ENCODE measurements at places on chromosomes 7 and 10. TPM values are rescaled to one million over a fixed set of nuclear protein-coding genes. Genes with fewer than 3 reads are reported as not detected.

Gene SRRM3
- total RNA-seq = 0.71 TPM

Gene ECHDC3
- 1.2 TPM for total RNA-seq

GRCh38 chr10:31926765-31927564 is 1.7 kb downstream of the ARHGAP12 start:
- DNase-seq = no peak

Gene COL26A1
- 128 TPM for total RNA-seq

DNA sequence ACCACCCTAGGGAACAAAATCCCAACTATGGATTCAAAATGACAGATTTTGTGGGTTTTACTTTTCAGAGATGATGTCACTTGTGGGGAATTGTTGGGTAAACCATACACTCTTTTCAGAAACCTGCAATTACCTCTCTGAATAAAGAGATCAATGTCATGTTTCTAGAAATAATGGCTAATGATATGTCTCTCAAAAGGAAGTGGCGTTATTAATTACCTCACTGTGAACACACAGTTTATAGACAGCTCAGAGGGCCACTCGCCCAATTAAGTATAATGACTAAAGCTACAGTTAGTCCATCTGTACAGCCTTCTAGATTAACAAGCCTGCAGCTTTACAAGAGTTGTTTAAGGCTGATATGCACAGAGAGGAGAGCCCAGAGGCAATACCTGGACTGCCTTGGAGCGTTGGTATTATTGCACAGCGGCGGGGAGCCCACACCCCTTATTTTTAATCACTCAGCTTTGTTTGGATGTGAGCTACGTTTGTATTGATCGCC is 79.5 kb downstream of the RAB11FIP2 start:
- no peak for DNase-seq

- DNase-seq = no peak
These were observed 2.9 kb downstream of the FZD8 start for GRCh38 chr10:35639021-35639727.

DNA sequence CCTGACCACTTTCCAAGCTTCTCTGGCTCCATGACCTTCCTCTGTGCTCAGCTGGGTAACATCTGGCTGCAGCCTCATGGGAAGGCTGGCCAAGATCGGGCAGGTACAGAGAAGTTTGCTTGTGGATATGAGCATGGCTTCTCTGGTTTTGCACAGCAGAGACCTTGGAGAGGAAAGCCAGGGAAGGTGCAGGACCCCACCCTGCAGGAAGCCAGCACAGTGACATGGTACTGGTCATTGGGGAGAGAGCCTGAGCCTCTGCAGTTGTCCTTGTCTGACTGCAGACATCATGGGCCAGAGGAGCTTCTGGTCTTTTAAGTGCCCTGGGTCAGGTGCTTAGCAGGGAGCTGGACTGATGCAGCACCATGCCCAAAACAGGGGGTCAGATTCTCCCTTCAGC is 70.6 kb upstream of the LEP start:
- no peak for DNase-seq

- DNase-seq = no peak
These were observed 230.7 kb downstream of the VTI1A start for GRCh38 chr10:112677689-112678088.

- no peak for DNase-seq
These were observed 71.9 kb upstream of the DUSP5 start for GRCh38 chr10:110425684-110426293.

DNA sequence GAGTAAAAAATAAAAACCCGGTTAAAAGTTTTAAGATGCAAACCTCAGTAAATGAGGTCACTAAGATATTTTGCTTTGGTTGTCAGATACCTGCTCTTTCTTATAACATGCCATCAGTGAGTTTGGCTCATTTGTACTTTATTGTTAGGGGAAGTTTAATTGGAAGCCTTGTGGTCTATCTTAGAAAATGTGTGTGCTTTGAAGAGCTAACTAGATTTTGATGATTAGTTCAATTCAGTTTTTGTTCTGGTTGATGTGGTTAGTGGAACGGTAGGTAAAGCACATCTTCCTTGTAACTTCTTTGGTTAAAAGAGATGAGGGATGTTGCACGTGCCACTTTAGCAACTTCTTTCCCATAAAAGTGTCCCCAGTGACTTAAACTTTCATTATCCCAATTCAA is 353.4 kb upstream of the GALNT17 start:
- DNase-seq = no peak

DNA sequence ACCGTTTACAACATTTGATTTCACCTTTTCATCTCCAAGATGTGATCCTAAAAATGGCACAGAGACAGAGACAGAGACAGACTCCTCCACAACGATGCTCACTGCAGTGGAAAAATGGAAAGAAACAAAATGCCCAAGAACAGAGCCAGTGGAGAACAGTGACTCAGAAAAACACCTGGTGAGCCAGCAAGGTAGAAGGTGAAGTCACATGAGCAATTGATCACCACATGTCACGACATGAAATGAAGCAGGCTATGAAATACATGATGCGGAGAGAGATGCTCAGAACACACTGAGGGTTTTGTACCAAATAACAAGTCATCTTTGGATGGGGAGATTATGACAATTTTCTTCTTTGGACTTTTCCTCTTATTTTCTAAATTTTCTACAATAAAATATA is 3.5 kb downstream of the MSMB start:
- DNase-seq = no peak

DNA sequence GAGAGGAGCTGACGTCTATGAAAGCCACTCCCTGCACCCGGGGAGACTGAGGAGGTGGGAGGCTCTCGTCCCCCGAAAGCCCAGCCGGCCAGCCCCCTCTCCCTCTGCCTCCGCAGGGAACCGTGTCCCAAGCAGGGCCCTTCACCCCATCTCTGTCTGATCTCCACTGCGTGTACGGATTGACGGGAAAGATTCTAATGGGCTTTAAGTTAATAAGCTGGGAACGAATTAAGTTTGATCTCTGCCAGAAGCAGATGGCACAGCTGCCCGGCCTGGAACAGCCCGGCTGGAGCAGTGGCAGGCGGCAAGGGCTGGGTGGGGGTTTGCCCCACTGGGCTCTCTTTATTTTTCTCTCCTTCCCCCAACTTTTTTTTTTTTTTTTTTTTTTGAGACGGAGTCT is 6.1 kb upstream of the SLC29A4 start:
- no peak for DNase-seq

Gene PSD
- total RNA-seq = 0.99 TPM

DNA sequence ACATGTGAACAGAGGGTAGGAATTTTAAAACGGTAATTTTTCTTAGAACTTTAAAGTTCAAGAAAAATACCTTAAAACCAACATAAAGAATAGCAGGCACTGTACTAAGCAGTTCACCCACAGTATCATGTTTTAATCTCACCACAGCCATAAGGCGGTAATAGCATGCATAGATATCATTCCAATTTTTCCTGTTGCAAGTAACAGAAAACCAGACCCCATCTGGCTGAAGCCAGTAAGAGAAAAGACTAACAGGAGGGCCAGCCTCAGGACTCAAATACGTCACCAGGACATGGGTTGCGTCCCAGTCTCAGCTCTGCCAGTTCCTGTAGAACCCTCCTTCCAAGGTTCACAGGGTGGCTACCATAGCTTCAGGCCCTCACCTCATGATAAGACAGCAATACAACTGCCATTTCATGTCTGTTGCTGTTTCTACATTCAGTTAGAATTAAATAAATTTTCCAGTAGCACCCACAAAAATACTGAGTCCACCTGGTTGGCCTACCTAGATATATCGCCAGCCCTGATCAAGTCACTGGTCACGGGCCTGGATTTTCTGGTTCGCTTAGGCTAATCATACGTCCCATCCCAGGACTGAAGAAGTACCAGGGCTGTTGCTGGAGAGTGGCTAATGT is 2.0 kb upstream of the RNF32 start:
- DNase-seq = no peak

- no peak for DNase-seq
These were observed 103.6 kb downstream of the AHR start for GRCh38 chr7:17401791-17402627.

GRCh38 chr10:103939522-103939921 is 21.5 kb upstream of the STN1 start:
- no peak for DNase-seq

GRCh38 chr10:78981257-78981969 is 87.4 kb upstream of the ZMIZ1 start:
- no peak for DNase-seq

- DNase-seq = no peak
These were observed 113.4 kb downstream of the BTRC start for GRCh38 chr10:101467286-101467770.

- DNase-seq = no peak
These were observed 82.8 kb upstream of the DIP2C start for GRCh38 chr10:772227-772637.

DNA sequence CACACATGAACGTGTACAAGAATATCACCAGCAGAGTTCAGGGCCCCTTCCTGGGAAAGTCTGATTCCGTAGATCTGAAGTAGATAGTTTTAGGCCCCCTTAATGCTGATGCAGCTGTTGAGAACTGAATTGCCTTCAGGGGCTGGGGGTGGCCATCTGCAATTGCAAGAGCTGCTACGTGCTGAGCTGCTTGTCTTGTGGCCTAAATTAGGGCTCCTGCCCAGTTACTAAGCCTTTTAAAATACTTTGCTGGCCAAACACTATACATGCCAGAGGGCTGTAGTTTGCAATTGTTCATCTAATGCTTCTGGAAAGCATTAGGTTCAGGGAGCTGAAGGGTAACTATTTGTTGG is 71.7 kb downstream of the TMEM178B start:
- no peak for DNase-seq

DNA sequence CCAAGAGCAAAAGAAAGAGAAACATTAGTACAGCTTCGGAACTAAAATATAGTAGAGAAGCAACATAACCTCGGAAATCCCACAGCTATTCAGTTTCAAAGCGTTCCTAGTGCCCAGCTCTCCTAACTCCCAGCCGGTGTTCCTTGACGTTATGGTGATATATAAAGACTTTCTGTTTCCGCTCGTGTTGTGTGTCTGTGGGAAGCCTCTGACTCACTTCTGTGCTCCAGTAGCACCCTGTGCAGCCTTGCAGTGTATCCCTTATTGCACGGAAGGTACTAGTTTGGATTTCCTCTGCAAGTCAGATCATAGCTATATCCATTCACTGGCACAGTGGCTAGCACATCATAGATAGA is 535 bp downstream of the ASAH2B start:
- no peak for DNase-seq

GRCh38 chr7:149877890-149878522 is 4.2 kb downstream of the ATP6V0E2 start:
- DNase-seq = no peak

- DNase-seq = no peak
These were observed 32.7 kb downstream of the CYP17A1 start for GRCh38 chr10:102804382-102805055.

Gene APBB1IP
- not detected for total RNA-seq

GRCh38 chr7:30556840-30557239 is 37.8 kb upstream of the GARS1 start:
- DNase-seq = no peak

DNA sequence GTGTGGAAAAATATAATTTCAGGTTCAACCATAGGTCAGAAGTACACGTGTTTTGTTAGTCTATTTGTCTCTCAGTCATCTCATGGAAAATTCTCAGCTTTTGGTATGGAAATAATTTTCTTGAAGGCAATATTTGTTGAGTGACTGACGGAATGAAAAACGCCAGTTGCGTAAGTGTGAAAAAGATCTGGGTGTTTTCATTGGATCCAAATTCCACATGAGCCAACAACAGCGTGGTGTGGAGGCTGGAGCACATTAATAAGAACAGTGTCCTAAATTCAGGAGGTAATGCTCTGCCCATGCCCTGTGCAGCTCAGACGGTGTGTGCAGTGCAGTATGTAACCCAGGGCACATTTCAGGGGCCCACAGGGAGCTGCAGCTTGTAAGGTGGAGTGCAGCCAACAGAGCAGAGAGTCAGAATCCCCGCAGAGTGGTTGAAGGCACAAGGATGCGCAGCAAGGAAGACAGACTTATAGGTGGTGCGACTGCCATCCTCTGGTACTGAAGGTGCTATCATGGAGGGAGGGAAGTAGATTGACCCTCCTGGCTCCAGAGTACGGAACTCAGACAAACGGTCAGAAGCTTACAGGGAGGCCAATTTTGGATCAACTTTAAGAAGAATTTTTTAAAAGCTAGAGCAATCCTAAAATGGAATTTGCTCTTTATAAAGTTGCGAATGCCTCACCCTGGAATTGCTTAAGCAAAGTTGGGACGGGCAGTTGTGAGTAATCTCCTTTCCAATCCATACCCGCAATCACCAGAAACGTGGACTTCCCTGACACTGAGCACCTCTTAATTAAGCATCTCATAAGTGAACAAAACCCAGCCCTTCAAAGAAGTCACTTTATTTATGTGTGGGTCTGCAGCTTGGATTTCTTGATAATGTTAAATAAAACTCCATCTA is 38.0 kb downstream of the EGFR start:
- DNase-seq = no peak

All from osteocyte (in vitro differentiated cells).